Stimulated activated CD4-positive, alpha-beta T cell treated with anti-CD3 and anti-CD28 coated beads, Interleukin-12 subunit alpha, Interleukin-12 subunit beta, amount 100 ng/mL, for 48 hours (primary cell): ENCODE measurements at places on chromosomes 2 and 18.

DNA sequence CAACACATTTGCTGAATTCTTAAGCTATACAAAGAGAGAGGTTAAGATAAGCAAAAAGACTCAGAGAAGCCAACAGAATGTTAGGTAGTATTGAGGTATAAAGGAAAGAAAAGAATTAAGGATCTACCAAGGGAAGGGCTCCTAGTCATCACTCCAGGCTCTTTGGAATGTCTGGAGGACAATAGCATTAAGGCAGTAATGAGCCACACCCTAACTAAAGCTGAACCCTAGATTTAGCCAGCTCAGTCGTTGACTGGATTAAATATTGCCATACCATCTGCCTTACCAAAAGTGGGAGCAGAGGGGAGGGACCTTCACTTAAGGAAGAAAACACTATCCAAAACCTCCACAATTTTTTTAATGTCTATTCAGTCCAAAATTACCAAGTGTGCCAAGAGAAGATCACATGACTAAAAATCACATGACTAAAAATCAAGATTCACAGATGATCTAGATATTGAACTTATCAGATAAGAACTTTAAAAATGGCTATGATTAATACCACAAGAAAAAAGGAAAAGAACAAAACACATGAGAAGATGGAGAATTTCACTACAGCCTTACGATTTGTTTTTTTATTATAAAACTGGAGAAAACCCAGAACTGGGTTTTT lies 59.7 kb downstream of the EXOC6B start:
- no peak for DNase-seq

- no peak for DNase-seq
Measured at GRCh38 chr2:219107758-219108157, 47.0 kb upstream of the IHH start.

- DNase-seq: no peak
Measured at GRCh38 chr2:28436525-28437051, 43.9 kb downstream of the FOSL2 start.

- no peak for DNase-seq
Measured at GRCh38 chr18:26312199-26312598, 86.0 kb downstream of the TAF4B start.

- no peak for DNase-seq
Measured at GRCh38 chr2:69499966-69500365, 62.7 kb upstream of the NFU1 start.

GRCh38 chr2:47307066-47307465 lies 95.9 kb upstream of the MSH2 start:
- no peak for DNase-seq

DNA sequence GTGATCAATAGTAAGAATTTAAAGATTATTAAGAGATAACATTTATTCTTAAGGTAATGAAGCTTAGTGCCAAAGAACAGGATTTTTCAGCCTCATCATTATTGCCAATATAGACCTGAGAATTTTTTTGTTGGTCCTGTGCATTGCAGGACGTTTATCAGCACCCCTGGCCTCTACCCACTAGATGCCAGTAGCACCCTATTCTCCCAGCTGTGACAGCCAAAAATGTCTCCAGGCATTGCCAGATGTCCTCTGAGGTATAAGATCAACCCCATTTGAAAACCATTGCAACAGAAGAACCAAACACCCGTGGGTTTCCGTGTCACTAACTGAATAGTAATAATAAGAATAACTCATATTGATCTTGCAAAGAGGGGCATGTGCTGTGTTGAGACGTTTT lies 700.0 kb upstream of the SOX11 start:
- DNase-seq: no peak

GRCh38 chr2:2591542-2591940 lies 260.5 kb upstream of the MYT1L start:
- DNase-seq: no peak

- DNase-seq: no peak
Measured at GRCh38 chr2:40260437-40260836, 191.5 kb downstream of the SLC8A1 start.

- DNase-seq: no peak
Measured at GRCh38 chr2:61272421-61273070, 110.6 kb downstream of the C2orf74 start.

DNA sequence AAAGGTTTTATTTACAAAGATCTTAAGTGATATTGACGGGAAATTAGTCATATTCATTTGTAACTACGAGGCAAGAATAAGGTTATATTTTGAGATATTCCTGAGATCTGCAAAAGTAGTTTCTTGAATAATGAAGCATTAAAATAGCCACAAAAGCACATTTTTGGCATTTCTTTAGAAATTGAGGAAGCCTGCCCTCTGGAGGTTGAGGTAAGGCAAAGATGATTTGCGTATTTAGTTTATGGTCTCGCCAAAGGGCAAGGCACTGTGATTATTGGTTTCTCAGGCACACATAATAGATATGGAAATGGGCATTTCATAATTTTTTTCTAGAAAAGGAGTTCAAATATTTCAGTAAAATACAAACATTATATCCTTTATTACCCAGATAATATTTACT lies 143.7 kb upstream of the RPRM start:
- DNase-seq: no peak

GRCh38 chr2:240217431-240218301 lies 77.2 kb upstream of the OTOS start:
- DNase-seq: no peak

GRCh38 chr2:11379558-11379957 lies 35.1 kb upstream of the ROCK2 start:
- no peak for DNase-seq

- DNase-seq: no peak
Measured at GRCh38 chr2:40147360-40147759, 304.5 kb downstream of the SLC8A1 start.

- no peak for DNase-seq
Measured at GRCh38 chr18:39208729-39209128, 1643.1 kb upstream of the CELF4 start.

DNA sequence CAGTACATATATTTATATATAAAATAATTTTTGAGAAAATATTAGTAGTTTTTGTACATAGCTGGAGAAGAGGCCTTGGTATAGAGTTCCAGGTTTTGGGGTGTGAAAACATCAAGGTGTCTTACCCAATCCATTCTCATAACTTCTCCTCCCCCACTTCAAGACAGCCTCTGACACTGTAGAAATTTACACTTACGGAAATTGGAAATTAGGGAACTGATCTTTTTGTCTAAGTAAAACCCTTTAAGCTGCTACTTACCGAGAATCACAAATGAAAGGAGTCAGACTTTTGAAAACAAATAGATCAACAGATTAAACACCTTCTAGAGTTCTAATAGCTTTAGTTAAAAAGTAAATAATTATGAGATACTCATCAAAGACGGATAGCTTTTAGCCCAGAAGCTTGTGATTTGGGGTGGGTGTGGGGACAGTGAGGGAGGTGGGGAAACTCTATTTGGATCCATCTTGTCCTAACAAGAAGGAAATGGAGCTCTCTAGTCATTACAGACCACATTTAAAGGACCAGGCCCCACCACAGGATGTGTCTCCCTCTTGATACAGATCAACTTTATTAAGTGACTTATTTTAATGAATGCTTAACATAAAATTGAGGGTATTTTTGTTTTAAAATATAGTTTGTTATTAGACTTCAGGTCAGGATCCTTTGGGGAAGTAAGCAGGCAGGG lies 11.1 kb upstream of the FBXO11 start:
- no peak for DNase-seq

DNA sequence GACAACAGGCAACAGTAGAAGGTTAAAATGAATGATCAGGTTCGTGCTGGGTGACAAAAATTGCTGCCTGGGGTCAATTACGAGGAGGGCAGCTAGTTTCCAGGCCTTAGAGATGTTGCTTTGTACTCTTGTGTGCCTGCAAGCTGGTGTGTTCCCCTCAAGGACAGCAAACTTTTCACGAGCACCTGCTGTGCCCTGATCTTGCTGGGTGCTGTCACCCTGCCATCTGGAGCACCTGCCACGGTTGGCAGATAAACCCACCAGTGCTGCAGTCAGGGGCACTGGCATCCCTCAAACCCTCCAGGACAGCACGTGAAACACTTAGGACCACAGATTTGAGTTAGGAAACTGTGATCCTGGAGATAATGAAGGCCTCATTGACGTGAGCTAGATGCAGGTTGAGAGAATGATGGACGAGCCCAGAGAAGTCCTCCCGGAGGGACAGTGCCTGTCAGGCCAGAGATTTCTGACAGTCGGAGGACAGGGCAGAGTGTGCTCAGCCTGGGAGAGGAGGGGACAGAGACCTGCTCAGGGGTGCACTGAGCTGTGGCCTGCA lies 104.3 kb upstream of the RAB12 start:
- DNase-seq: no peak

- no peak for DNase-seq
Measured at GRCh38 chr2:227153307-227153706, 10.7 kb downstream of the COL4A4 start.

DNA sequence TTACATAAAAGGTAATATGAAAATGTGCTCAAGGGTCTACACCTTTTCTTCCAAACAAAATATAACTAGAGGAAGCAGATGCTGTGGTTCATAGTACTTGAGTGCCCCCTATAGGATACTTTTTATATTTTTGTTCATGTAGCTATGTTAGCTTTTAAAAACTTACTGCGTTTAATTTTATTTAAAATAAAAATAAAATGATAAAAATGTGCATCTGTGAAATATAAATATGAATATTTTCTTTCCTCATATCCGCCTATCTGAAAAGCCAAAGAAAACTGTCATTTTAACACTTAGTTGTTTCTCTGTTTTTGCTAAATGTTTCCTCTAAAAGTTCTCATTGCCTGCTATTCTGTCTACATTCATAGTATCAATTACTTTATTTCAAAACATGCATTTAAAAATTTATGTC lies 9.6 kb upstream of the LRP1B start:
- DNase-seq: no peak

DNA sequence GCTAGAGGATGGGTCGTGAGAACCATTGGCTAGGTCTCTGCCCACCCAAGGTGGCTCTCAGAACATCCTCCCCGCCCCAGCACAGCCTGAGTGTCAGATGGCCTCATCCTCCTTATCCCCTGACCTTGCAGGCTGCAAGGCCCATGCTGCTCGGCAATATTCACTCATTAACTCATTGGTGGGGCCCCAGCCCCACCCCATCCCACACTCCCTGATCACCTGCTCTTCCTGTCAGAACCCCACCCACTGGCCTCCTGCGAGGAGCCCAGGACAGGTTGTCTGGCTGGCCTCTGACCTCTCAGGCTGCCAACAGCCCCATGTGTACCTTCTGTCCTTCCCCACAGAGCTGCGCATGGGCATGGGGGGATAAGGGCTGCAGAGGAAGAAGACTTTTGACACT lies 5.3 kb downstream of the ADCY3 start:
- no peak for DNase-seq

- no peak for DNase-seq
Measured at GRCh38 chr2:59680863-59681262, 872.6 kb downstream of the BCL11A start.

GRCh38 chr18:12313530-12314245 lies 5.6 kb downstream of the TUBB6 start:
- DNase-seq: no peak

GRCh38 chr2:235810252-235810651 lies 316.4 kb downstream of the AGAP1 start:
- DNase-seq: no peak

DNA sequence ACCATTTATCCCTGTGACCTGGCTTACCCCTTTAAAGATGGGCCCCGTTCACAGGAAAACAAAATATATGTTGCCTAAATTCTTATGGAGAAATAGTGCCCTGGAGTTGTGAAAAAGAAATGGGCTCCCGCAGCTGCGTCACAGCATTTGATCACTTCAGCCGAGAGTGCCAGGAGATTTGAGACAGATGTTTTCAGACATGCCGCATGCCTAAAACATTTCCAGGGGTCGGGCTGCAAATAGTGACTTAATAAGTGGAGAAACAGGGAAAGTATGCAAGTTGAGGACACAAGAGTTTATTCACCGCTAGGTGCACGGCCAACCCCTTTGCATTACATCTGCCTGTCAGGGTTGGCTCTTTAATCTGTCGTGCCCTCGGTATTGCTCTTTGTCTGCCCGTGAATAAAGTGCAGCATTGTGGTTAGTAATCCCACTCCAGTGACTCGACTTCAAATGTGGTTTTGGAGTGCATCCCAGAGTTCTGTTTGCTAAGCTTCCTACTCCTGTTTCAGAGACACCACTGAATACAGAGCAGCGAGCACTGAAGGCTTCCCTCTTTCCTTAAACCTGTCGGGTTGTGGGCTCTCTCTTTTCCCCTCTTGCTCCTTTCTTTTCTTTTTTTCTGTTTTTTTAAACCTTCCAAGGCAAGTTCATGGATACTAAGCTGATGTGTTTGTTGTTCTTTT lies 187.5 kb downstream of the LTBP1 start:
- DNase-seq: no peak

- DNase-seq: no peak
Measured at GRCh38 chr18:63051928-63052327, 267.6 kb downstream of the BCL2 start.

DNA sequence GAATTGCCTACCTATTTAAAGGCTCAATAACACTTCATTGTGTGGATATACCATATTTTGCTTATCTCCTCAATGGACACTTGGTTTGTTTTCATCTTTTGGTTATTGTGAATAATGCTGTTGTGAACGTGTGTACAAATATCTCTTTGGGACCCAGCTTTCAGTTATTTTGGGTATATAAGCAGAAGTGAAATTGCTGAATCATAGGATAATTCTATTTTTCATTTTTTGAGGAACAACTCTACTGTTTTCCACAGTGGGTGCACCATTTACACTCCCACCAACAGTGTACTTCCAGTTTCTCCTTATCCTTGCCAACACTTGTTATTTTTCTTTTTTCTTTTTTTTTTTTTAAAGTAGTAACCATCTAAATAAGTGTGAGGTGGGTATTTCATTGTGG lies 29.0 kb downstream of the PTPN4 start:
- DNase-seq: no peak

- no peak for DNase-seq
Measured at GRCh38 chr2:134097740-134098139, 156.1 kb upstream of the MGAT5 start.

DNA sequence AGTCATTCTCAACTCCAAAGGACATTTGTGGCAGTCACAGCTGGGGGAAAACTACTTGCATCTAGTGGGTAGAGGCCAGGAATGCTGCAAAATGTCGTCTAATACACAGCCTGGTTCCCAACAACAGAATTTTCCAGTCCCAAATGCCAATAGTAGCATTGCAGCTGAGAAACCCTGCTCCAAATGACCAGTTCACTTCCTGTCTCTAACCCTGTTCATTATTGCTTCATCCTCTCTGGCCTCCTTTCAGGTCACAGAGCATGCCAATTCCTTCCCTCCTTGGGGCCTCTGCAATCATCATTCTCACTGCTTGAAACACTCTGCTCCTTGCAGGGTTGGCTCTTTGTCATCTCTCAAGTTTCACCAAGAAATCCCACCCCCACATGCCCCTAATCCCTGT lies 139.1 kb downstream of the IRS1 start:
- no peak for DNase-seq

- no peak for DNase-seq
Measured at GRCh38 chr2:106885971-106886915, at the start of gene ST6GAL2. Gene ST6GAL2 (minus strand): TSS chr2:106886167. CDS start chr2:106843977, 42,190 bp downstream.

DNA sequence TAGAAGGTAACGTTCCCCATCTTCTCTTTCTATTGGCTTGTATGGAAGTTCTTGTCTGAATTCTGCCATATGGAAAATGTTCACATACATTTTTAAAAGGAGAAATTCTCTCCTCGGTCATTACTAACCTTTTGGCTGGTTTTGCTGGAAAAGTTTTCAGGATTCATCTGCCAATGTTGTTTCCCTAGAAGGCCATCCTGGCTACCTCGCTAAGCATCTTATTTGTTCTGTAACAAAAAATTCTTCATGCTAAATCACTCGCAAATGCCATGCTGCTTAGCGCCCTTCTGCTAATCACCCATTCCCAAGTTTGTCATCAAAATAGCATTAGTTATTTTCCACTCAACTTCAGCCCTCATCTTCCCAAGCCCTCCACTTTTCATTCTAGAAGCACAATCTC lies 262.0 kb downstream of the SLC8A1 start:
- no peak for DNase-seq
